RPMI7951 (cell line): ENCODE measurements at places on chromosomes 11 and 22. TPM values are rescaled to one million over a fixed set of nuclear protein-coding genes. Genes with fewer than 3 reads are reported as not detected.
A peak's percentile ranks its signal among the peaks of the same experiment; 100 is the strongest.

The BATF2 gene
- 0.59 and 0.84 TPM in 2 replicates for total RNA-seq

The MPZL3 gene
- 0.68 and 0.72 TPM in 2 replicates for total RNA-seq

GRCh38 chr22:19801340-19802000 is 40.9 kb downstream of the TBX1 start:
- DNase-seq, result no peak

DNA sequence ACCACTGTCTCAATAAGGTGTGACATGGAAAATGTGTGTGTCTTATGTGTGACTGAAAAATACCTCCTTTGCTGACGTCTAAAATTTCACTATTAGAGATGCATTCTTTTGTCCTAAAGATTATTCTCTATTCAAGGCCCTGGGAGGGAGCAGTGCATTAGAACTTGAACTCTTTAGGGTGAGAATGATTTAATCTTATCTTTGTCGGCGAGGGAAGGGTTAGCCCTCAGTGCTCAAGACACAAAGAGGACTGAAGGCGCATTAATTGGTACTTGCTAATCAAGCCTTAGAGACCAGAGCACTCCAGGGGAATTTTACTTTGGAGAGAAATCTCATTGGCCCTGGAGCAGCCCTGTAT is 29.8 kb upstream of the PLET1 start:
- no peak for DNase-seq

GRCh38 chr11:104984808-104985207 is 16.4 kb upstream of the CASP4 start:
- DNase-seq, result no peak

- no peak for DNase-seq
These were observed 39.1 kb upstream of the LIPT2 start for GRCh38 chr11:74532501-74533246.

DNA sequence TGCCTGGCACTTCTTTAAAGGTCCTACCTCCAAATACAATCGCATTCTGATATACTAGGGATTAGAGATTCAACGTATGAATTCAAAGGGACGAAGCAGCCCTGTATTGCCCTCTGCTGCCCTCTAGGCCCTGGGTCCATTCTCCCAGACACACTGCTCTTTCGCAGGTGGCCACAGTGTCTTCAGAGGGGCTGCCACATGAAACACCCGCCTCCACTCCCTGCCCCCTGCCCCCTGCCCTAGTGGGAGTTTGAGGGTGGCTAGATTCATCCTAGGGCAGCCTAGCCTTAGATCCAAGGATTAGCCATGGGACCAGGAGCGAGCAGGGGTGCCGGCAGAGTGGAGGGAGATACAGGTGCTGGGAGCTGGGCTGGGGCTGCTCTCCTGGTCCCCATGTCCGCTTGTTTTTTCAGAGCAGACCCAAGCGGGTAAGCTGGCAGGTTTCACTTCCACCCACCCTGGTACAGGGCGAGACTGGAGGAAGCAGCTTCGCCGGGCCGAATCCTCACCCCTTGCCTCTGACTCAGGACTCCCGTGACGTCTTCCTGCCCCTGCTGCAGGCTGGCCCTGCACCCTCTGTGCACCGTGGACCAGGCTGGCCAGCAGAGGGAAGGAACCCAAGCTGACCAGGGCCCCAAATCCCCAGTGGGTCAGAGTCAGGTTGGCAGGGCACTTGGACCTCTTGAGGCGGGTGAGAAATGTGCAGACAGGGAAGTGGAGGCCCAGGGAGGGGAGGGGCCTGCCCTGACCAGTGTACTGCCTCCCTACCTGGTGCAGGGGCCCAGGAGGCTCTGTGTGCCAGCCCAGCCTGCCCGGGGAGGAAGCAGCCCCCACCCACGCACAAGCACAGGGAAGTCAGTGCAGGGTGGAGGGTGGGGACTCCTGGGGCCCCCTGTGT is 28.4 kb upstream of the HMOX1 start:
- no peak for DNase-seq

The PANX3 gene
- total RNA-seq, result not detected in 2 replicates

DNA sequence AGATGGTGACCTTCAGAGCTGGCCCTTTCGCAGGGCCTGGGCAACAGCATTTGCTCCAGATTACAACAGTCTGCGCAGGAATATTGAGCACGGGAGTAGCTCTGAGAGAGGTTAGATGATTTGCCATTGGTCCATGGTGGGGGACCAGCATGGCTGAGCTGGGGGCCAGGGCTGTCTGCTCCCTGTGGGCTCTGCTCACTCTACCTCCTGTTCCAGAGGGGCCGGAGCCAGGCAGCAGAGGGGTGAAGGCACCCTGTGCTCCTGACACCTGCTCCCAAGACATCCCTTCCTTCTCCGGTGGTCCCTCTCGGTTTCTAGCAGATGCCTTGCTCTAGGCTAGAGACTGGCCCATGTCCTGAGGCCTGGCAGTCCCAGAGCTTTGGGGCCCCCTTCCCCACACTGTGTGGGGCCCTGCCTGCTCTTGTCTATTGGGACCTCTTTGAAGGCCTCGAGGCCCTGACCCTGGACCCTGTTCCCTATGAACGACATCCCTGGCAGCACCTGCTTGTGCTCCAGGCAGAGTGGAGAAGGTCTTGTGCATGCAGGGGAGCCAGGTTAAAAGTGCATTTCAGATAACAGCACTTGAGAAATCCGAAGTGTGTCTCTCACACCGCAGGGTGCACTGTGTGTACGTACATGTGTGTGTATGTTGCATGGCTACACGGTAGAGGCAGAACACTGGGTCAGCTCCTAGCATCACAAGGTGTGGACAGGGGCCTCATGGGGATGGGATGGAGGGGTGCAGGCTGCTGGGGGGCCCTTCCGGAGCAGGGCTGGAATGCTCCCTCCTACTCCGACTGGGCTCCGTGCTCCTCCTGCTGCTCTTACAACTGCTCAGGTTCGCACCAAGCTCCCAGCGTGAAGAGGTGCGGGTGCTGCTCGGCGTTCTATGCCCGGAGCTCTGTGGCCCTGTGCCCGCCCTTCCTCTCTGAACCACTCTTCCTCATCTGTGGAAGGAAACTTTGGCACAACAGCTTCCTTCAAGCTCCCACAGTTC is 123.3 kb upstream of the B3GAT1 start:
- DNase-seq, result no peak

DNA sequence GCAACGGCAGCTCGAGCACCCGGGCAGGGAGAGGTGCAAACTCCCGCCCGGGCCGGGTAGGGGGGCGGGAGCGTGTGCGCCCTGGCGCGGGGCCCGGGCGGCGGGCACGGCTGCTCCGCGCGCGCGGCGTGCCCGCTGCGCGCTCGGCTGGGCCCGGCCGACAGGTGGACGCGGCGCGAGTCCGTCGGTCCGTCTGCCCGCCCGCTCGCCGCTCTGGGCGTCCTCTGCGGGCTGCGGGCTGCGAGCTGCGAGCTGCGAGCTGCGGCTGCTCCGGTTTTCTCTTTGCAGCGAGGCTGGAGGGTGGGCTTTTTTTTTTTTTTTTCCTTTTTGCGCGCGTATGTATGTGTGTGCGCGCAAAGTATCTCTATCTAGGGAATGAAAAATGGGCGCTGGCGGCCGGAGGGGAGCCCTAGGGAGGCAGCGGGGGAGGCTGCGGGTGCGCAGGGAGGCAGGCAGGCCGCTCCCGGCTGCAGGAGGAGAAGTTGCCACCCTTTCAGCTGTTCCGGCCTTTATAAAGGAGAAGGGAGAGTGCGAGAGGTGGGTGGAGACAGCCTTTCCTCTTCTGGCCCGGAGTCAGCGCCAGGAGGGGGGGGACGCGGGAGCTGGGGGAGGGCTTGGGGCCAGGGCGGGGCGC is at the start of gene PDGFB:
PDGFB (minus strand) TSS at position 487 of the 634 bp plus-strand sequence. CDS start 1,019 bp downstream, outside the sequence.
- DNase-seq, result no peak

The TMEM109 gene
- total RNA-seq, result 81.6 and 88.6 TPM in 2 replicates

DNA sequence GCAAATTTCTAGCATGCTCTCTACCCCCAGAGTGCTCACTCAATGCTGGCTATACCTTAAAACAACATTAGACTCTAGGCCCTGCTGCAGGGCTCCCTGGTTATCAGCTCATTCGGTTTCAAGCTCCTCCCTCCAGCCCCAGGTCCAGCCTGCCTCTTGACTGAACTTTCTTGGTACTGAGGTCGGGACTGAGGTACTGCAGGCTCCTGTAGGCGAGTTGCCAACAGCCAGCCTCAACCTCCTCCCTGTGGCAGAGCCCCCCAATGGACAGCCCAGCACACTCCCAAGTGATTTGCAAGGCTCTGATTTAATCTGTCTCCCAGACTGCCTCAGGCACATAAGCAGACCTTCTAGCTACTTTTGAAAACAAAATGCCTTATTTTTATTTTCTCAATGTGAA is 73.6 kb upstream of the EIF3M start:
- DNase-seq, result no peak

- no peak for DNase-seq
These were observed 319.2 kb downstream of the SOX6 start for GRCh38 chr11:16037179-16037578.

The CST6 gene
- 0.60 and 1.5 TPM in 2 replicates for total RNA-seq

GRCh38 chr11:126723665-126724045 is 276.9 kb downstream of the KIRREL3 start:
- peak; percentile 12 for DNase-seq

- DNase-seq, result no peak
These were observed 48.6 kb upstream of the OLFML1 start for GRCh38 chr11:7436657-7437056.

The HOATZ gene
- not detected in 2 replicates for total RNA-seq

GRCh38 chr22:23231471-23232093 is 51.3 kb downstream of the BCR start:
- DNase-seq, result no peak

- no peak for DNase-seq
These were observed 53.2 kb upstream of the AMPD3 start for GRCh38 chr11:10401696-10402392.

- DNase-seq, result no peak
These were observed 4.8 kb downstream of the BARX2 start for GRCh38 chr11:129380413-129380812.

DNA sequence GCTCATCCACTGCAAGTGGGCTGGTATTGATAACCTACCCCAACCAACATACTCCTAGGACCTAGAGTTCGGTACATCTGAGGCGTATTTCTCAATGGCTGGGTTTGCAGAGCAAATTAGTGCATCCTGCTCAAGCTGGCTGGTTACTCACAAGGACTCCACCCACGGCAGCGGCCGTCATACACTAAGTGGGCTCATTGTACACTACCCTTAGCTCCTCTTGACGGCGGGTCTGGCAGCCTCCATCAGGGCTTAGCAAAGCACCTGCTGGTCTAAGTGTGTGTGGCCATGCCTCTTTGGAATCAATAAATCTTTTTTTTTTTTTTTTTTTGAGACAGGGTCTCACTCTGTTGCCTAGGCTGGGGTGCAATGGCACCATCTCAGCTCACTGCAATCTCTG is 20.2 kb upstream of the KCNJ11 start:
- no peak for DNase-seq

The HEPN1 gene
- not detected in 2 replicates for total RNA-seq
